ENCODE measurements at places on chromosomes 4 and X. TPM values are rescaled to one million over a fixed set of nuclear protein-coding genes. Genes with fewer than 3 reads are reported as not detected.

- no peak for DNase-seq
- H3K4me1 ChIP-seq: no peaks in the 10 kb centered on the region
- H3K36me3 ChIP-seq: peaks cover 8% of the 10 kb centered on the region
- H3K27ac ChIP-seq: no peak overlapping the region
Measured at GRCh38 chr4:122364700-122365404, 14.0 kb upstream of the ADAD1 start.

The ZNF81 gene
- polyA plus RNA-seq: 6.3 TPM

DNA sequence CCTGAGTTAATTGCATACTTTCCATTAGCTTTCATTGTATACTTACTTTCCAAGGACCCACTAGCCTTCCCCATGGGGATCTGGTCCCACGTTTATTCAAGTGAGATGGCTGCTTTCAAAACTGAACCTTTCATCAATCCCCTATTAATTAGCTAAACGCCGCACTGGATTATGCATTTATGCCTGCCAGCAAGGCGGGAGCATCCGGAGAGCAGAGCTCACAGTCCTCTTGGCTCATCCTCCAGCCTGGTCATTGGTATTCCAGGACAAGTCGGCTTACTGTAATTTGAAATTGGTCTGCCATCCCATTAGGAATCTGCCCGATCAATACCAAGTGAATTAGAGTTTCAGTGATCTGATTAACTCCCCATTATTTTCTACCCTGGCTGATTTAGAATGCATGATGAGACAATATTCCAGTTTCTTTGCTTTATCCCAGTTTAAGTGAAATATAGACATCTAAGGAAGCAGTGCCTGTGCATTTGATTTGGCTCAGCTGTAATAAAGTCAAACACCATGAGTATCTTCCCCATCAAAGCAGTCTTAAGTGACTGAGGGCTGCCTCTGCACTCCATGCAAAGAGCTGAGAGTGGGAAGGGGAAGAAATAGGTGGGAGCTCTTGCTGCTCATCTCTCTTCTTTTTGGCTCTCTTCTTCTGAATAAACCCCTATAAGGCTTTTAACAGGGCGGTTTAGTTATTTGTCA lies 411.4 kb downstream of the GPAT3 start:
- H3K27ac ChIP-seq: no peak overlapping the region
- no peaks in the 10 kb centered on the region for H3K36me3 ChIP-seq
- no peaks in the 10 kb centered on the region for H3K27me3 ChIP-seq
- DNase-seq: no peak
- no peaks in the 10 kb centered on the region for H3K4me1 ChIP-seq

- no peaks in the 10 kb centered on the region for H3K4me1 ChIP-seq
- H3K4me3 ChIP-seq: no peak overlapping the region
- DNase-seq: no peak
- H3K27me3 ChIP-seq: no peaks in the 10 kb centered on the region
Measured at GRCh38 chr4:141913928-141914327, 277.5 kb downstream of the IL15 start.

- no peaks in the 10 kb centered on the region for H3K36me3 ChIP-seq
- H3K27me3 ChIP-seq: peaks cover 31% of the 10 kb centered on the region
- H3K4me3 ChIP-seq: no peak overlapping the region
- H3K4me1 ChIP-seq: no peaks in the 10 kb centered on the region
Measured at GRCh38 chr4:6337331-6337935, 67.8 kb downstream of the WFS1 start.

- H3K4me3 ChIP-seq: no peak overlapping the region
- H3K27ac ChIP-seq: no peak overlapping the region
- no peak for DNase-seq
- peaks cover 13% of the 10 kb centered on the region for H3K4me1 ChIP-seq
- H3K27me3 ChIP-seq: no peaks in the 10 kb centered on the region
Measured at GRCh38 chr4:73451404-73451803, 15.4 kb downstream of the AFP start.

The IL13RA2 gene
- 0.27 TPM for polyA plus RNA-seq

- no peak overlapping the region for H3K27ac ChIP-seq
- DNase-seq: no peak
- H3K36me3 ChIP-seq: no peaks in the 10 kb centered on the region
- H3K4me1 ChIP-seq: no peaks in the 10 kb centered on the region
- no peaks in the 10 kb centered on the region for H3K27me3 ChIP-seq
Measured at GRCh38 chr4:66014146-66014765, 344.0 kb upstream of the EPHA5 start.

GRCh38 chr4:5478169-5478568 lies 230.2 kb downstream of the EVC2 start:
- DNase-seq: no peak
- no peak overlapping the region for H3K4me3 ChIP-seq
- H3K4me1 ChIP-seq: no peaks in the 10 kb centered on the region

GRCh38 chr4:96375367-96375766 lies 535.5 kb downstream of the PDHA2 start:
- no peaks in the 10 kb centered on the region for H3K4me1 ChIP-seq
- no peaks in the 10 kb centered on the region for H3K36me3 ChIP-seq
- DNase-seq: no peak
- H3K27ac ChIP-seq: no peak overlapping the region
- no peaks in the 10 kb centered on the region for H3K27me3 ChIP-seq

DNA sequence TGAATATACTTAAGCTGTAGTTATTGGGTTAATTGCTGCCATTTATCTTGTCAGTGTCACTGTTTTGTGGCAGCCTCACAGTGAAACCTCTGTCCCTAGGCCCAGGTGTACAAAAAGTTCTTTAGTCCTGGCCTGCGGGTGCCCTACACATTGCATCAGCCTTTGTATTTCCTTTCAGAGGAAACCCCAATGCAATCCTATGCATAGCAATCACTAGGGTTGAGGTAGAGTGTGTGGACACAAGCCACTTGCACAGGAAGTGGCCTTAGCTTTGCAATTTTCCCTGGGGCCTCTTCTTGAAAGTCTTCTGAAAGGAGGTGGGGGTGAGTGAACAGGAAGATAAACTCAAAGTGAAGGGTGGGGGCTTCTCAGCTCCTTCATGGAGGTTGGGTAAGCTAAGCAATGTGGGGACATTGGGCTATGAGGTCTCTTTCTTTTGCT lies 27.8 kb downstream of the VSIG4 start:
- no peaks in the 10 kb centered on the region for H3K4me1 ChIP-seq
- H3K27ac ChIP-seq: no peak overlapping the region
- H3K27me3 ChIP-seq: no peaks in the 10 kb centered on the region
- H3K36me3 ChIP-seq: no peaks in the 10 kb centered on the region
- DNase-seq: no peak

The TMEM150C gene
- polyA plus RNA-seq: 3.9 TPM

DNA sequence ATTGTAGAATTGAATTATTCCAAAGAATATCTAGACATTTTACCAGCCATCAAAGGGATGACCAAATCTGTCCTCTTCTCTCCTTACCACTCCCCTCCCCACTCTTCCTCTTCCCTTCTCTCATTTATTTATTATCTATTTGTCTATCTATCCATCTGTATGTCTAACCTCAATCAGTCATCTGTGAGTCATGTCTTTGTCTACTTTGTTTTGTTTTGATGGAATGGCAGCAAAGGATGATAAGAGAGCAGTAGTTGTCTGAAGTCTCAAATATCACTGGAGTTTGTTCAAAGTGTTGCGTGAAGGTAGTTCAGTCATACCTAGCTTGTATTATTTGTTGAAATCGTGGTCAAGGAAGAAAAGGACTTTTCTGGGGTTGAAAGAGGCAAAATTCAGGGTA lies 34.7 kb upstream of the PGRMC2 start:
- no peak for DNase-seq
- H3K27ac ChIP-seq: no peak overlapping the region
- no peak overlapping the region for H3K4me3 ChIP-seq
- H3K36me3 ChIP-seq: no peaks in the 10 kb centered on the region
- H3K4me1 ChIP-seq: no peaks in the 10 kb centered on the region

GRCh38 chr4:169485086-169485485 lies 127.3 kb downstream of the NEK1 start:
- no peaks in the 10 kb centered on the region for H3K4me1 ChIP-seq
- H3K4me3 ChIP-seq: no peak overlapping the region
- no peaks in the 10 kb centered on the region for H3K27me3 ChIP-seq
- no peak for DNase-seq

DNA sequence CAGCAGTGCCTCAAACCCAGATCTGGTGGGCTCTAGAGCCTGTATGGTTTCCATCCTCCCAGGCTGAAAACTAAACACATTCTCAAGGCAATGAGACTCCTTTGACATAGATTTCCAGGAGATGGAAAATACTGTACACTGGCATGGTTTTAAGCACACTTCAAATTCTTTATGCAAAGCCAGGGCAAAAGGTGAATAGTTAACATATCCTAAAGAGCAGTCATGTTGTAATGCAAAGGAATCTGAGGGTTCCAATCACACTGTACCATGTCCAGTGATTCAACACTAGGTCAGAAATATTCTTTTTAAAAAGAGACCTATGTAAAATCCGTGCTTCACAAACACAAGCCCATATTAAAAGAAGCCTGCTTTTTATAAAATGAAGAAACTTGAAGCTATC lies 195.3 kb downstream of the QDPR start:
- H3K27ac ChIP-seq: no peak overlapping the region
- DNase-seq: no peak
- H3K4me3 ChIP-seq: no peak overlapping the region
- H3K36me3 ChIP-seq: no peaks in the 10 kb centered on the region
- no peaks in the 10 kb centered on the region for H3K27me3 ChIP-seq

The EPGN gene
- polyA plus RNA-seq: 0.12 TPM

The EDA gene
- polyA plus RNA-seq: 25.1 TPM

- H3K4me1 ChIP-seq: no peaks in the 10 kb centered on the region
- H3K4me3 ChIP-seq: no peak overlapping the region
- H3K27ac ChIP-seq: no peak overlapping the region
Measured at GRCh38 chr4:4942658-4943057, 76.6 kb downstream of the CYTL1 start.

The DRD5 gene
- polyA plus RNA-seq: 0.16 TPM

The RPL39 gene
- 4,156 TPM for polyA plus RNA-seq

The AREG gene
- 4.6 TPM for polyA plus RNA-seq

DNA sequence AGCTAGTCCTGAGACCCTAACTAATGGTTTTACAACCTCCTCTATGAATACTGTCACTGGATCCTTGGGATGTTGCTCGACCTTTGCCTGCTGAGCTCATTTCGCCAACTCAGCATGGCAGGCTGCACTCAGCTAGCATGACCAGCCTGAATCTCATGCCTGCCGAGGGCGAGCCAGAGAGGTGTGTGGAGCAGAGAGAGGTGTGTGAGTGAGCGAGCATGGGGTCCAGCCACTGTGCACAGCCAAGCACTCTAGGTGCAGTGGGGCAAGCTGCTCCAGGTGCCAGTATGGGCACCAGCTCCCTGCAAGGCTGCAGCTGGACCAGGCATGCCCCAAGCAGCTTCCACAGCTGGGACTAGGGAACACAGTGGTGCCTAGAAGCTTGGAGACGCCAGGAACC lies 410.9 kb downstream of the PCDH10 start:
- H3K27ac ChIP-seq: peak overlapping the region; percentile 13
- H3K27me3 ChIP-seq: no peaks in the 10 kb centered on the region
- H3K36me3 ChIP-seq: no peaks in the 10 kb centered on the region
- no peak overlapping the region for H3K4me3 ChIP-seq
- peaks cover 2% of the 10 kb centered on the region for H3K4me1 ChIP-seq

DNA sequence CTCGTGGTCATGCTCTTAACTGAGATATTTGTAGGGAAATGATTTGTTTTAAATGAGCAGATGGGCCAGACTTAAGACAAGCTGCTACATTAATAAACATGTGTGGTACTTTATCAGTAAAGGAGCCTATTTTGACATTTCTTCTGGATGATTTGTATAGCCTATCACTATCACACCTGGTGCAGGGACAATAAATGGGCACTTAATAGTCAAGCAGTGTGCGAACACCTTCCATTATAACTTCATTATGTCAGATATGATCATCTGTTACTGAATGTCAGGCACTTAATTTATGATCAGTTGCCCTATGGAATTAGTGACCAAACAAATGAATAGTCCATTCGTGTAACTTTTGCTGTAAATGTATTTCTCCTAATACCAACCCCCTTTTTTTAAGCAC lies 628.8 kb downstream of the ADGRL3 start:
- H3K27me3 ChIP-seq: no peaks in the 10 kb centered on the region
- H3K4me1 ChIP-seq: no peaks in the 10 kb centered on the region
- no peaks in the 10 kb centered on the region for H3K36me3 ChIP-seq
- H3K4me3 ChIP-seq: no peak overlapping the region

The LINC00632 gene
- polyA plus RNA-seq: 4.5 TPM

DNA sequence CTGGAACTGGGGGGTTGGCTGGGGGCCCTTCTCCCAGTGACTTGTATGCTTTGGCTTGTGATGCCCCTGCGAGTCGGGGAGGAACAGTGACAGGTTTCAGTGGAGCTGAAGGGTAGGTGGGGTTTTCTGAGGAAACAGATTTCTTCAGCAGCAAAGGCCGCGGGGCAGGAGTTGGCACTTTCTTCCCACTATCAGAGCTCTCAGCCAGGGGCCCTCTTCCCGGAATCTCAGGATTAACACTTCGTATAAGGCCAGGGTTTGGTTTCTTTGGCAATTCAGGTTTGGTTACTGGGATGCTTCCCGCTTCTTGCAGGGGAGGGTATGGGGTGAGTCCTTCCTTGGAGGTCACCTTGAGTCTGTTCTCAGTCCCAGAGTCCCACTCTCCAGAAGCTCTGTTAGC lies 75.4 kb downstream of the RPS3A start:
- DNase-seq: no peak
- H3K27me3 ChIP-seq: no peaks in the 10 kb centered on the region
- no peak overlapping the region for H3K27ac ChIP-seq

The MAGEA10 gene
- polyA plus RNA-seq: 0.06 TPM

The PRSS12 gene
- polyA plus RNA-seq: 2.3 TPM

DNA sequence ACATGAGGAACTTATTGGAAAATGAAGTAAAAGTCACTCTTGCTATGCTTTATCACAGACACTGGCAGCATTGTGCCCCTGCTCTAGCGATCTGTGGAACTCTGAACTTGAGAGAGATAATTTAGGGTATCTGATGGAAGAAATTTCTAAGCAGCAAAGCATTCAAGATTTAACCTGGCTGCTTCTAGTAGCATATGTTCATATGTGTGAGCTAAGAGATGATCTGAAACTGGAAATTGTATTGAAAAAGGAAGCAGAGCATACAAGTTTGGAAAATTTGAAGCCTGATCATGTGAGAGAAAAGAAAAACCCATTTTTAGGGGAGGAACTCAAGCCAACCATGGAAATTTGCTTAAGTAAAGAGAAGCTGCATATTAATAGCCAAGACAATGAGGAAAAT lies 657.7 kb downstream of the TRAM1L1 start:
- H3K4me3 ChIP-seq: no peak overlapping the region
- DNase-seq: no peak
- no peaks in the 10 kb centered on the region for H3K4me1 ChIP-seq
- no peak overlapping the region for H3K27ac ChIP-seq
- no peaks in the 10 kb centered on the region for H3K36me3 ChIP-seq
- no peaks in the 10 kb centered on the region for H3K27me3 ChIP-seq

The SSX4B gene
- not detected for polyA plus RNA-seq

Measured in large intestine (tissue), 12 donors.